ENCODE measurements at places on chromosomes 5 and 9.

- no peak for DNase-seq
Measured at GRCh38 chr5:35134278-35135030, 86.7 kb upstream of the AGXT2 start.

GRCh38 chr9:131436376-131436775, 42.5 kb downstream of the PRRC2B start:
- DNase-seq = no peak

DNA sequence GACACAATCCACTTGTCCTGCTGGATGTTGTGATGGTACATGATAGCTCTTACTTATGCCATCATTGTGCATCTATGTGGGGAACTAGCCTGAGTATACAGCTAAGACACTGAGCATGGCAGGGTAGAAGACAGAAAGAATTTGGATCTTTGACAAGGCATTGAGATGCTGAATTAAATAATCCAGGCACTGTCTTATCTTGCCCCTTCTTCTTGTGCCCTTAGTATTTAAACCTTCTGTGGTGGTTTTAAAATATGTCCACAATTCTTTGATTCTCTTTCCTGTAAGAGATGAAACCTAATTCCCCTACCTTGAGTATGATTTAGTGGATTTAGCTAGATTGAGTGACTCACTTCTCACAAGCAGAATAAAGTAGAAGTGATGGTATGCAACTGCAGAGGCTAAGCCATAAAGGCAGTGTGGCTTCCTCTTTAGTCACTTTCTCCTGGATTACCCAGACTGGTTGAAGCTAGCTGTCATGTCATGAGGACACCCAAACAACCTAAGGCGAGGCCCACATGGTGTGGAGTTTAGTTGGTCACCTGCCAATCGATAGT, 174.0 kb upstream of the NREP start:
- no peak for DNase-seq

- no peak for DNase-seq
Measured at GRCh38 chr9:84897362-84898094, 228.0 kb downstream of the NTRK2 start.

- DNase-seq = no peak
Measured at GRCh38 chr5:76804266-76804665, 14.6 kb upstream of the F2RL1 start.

- DNase-seq = no peak
Measured at GRCh38 chr5:60851626-60852025, 7.6 kb upstream of the ELOVL7 start.

DNA sequence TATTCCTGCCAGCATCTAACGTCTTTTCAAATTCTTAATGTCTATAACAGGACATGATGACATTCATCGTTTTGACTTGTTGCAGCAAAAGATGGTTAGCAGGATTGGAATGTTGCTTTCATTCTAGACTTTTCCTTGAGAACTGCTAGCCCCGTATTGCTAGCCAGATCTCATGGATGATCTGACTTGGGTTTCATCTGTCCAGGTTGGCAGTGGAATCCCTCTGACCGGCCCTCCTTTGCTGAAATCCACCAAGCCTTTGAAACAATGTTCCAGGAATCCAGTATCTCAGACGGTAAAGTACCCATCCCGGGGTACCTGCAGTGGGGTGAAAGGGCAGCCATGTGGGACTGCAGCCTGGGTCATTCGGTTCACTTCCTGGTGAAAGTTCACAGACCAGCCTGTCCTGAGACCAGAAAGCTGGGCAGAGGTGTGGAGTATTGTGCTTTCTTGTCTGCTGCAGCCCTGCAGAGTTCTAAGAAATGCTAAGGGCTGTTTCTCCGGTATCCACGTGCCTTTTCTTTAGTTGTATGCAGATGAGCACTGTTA, 16.7 kb downstream of the QRFP start:
- DNase-seq = no peak

DNA sequence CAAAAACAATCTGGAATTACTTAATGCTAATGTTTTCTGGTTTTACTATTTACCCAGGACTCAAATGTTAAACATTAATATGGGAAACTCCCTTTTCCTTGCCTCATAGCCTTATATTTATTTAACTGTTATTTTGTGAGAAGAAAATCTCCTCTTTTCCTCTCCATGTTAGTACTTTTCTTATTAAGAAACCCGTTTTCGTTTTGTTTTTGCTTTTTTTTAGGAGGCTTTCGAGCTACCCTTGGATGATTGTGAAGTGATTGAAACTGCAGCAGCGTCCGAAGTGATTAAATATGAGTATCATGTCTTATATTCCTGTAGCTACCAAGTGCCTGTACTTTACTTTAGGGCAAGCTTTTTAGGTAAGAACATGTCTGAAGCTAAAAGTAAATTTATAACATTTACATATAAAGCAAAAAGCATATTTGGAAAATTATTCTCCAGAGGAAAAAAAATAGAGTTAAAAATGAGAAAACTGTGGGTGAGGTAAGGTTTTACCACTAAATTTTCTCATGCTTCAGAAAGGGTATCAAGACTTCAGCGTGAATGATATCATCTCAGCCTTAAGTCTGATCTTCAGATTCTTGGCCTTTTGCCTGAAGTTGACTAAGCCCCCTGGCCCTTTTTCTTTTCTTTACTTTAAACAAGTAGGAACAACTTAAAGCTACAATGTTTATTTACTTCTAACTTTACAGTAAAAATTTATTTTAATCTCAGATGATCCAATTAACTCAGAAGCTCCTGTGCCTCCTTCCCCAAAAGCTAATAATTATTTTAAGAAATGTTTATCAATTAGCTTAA, 113.8 kb downstream of the RPS23 start:
- DNase-seq = no peak

GRCh38 chr5:157543825-157544622, 31.6 kb downstream of the ADAM19 start:
- DNase-seq = no peak

DNA sequence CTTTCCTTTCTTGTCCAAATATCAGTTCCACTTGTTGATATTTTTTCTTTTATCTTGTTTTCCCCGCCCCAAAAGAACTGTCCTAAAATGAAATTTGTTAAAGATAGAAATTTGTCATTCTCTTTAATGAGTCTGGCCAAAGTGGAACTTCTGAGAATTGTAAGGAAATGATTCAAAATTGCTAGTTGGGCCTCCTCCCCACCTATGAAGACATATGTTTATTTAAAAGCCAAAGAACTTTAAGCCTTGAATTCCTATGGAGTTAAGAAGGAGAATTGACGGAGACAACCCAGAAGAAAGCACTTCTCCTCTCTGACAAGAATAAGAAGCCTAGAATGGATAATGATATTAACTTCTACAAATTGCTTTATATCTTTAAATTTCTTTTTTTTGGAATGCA, 59.1 kb upstream of the ALDH1A1 start:
- DNase-seq = no peak

- DNase-seq = no peak
Measured at GRCh38 chr5:151595411-151595826, 4.3 kb upstream of the FAT2 start.

DNA sequence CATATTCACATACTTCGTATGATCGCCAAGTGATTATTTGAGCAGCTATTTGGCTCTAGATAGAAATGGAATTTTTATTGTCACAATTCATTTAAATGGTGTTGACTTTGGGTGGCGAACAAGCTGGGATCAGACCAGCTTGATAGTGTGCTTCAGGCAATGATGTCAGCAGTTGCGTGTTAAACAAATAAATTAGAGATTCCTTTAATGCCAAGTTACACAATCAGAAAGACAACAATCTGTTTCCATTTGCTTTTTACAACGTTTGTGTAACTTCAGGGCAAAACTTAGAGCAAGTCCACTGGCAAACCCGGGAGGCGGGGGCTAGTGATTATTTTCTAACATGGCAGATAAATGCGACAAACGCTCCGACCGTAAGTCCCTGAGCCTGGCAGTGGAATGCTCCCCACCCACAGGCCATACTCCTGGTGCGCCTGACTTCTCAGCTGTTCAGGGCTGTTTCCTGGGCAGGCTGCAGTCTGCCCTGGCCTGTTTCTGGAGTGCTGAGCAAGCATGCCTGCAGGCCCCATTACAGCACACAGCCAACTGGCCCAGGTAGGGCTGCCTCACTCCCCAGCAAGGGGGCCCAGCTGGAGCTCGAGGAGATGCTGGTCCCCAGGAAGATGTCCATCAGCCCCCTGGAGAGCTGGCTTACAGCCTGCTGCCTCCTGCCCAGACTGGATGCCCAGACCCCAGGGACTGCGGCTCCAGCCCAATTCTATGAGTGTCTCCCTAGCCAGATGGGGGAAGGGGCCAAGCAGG, 88.7 kb downstream of the BASP1 start:
- no peak for DNase-seq

DNA sequence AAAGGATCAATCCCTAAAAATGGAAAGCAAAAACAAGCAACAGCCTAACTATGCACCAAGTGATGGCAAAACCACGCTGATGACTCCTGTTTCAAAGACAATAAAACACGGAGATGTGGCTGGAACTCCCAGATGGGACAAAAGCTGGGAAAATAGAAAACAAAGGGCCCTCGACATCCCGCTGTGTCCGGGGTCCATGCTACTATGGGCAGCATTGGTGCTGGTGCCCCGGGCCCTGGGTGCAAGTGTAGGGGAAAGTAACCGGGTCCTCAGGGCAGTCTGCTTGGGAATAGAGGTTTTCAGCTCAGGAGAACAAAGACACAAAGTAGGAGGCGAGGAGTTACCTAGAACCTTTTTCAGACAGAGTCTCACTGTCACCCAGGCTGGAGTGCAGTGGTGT, 46.1 kb downstream of the MRPL36 start:
- DNase-seq = no peak

- DNase-seq = no peak
Measured at GRCh38 chr5:66993448-66993847, 203.2 kb downstream of the CD180 start.

GRCh38 chr5:125450771-125451170, 704.3 kb upstream of the ZNF608 start:
- no peak for DNase-seq

- DNase-seq = no peak
Measured at GRCh38 chr9:22813529-22813928, 366.9 kb downstream of the DMRTA1 start.

DNA sequence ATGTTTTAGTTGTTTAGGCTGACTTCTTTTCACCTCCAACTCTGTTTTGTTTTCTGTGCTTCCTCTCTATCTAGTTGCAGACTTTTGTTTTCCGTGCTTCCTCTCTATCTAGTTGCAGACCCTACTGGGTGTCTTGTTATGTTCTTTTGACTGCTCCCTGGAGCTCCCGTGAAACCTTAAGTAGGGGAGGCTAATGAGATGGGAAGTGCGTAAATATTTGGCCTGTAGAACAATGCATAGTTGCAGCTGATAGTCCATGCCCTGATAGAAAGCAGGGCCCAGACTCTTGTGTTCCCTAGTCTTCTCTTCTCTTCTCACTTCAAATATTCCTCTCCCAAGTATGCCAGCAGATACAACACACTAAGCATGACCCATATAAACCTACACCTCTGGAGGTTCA, 757.0 kb downstream of the BRINP1 start:
- no peak for DNase-seq

DNA sequence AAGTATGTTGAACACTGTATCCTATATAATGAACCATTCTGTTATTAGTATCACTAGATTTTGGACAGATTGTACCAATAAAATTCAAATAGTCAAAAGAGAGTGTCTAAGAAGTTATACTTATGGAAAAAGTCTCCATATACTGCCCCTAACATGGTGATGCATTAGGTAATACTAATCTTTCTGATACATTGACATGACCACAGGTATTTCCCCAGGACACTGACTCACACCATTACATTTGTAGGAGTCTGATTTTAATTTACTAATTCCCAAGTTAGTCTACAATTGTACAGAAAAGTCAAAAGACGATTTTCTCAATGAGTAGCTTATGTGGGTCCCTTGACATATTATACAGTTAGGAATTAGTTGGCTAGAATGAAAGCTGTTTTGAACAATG, 593.8 kb downstream of the ISL1 start:
- DNase-seq = no peak

GRCh38 chr9:114037961-114038723, 40.0 kb downstream of the AMBP start:
- DNase-seq = no peak

DNA sequence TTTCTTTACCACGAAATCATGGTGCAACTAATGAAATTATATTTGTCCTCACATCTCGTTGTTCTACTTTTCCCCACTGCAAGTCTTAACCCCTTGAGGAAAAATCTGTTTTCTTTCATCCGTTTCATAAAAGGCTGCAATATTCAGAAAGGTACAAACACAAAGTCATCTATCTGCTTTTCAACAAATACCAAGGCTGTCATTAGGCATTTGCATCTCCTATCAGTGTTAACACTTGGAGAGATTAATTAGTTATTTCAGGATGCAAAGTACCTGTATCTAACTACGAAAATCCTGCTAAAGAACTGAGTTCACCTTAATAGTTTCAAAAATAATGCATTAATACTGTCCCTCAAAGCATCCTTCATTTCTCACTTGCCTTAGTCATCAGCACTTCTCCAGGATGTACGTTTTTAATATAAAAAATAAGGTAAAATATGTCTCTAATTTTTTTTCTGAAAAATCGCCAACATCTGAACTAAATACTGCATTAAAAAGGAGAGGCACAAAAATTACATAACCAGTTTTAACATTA, 1.8 kb downstream of the ARRDC3 start:
- no peak for DNase-seq

DNA sequence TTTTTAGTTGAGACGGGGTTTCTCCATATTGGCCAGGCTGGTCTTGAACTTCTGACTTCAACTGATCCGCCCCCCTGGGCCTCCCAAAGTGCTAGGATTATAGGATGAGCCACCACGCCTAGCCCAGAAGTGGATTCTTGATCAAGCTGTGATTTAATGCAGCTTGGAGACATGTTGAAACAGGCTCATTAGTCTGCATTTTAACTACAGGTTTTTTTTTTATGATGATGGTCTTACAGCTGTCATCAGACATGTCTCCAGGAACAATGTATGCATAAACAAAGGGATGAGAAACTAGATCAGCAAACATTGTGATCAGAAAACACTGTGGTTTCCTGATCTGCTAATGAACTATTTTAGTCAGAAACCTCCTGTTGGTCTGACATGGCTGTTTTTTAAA, 30.0 kb upstream of the PLPP1 start:
- no peak for DNase-seq

GRCh38 chr9:85224729-85225128, 517.0 kb downstream of the AGTPBP1 start:
- no peak for DNase-seq

- DNase-seq = no peak
Measured at GRCh38 chr9:90818279-90818678, 16.7 kb downstream of the SYK start.

DNA sequence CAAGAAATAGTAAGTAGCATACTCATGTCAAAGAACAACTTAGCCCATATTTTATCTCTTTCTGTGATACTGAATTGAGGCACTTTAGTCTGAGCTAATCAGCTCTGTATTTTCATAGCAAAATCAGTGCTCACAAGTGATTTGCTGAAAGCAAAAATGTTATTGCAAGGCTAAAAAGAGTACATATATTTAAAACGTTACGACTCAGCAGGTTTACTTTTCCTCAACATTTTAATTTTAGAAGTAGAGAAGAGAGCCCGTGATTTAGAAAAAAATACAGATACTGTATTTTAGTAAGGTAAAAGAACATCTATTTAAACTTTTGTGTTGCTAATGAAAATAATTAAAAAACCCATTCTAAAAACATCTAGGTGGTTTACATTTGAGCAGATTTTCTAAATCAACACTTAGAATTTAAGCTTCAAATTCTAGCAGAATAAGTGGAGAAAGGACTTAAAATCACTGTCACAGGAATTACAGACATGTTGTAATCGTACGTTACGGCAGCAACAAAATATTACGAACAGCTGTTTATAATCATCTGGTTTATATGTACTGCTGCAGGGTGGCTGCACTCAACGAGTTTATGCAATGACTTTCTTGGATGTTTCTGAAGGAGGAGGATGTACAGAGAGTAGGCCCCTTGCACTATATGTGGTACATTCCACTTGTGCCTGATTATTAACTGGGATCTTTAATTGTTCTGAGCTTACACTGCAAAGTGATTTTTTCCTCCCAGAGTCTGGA, 20.1 kb downstream of the SREK1 start:
- no peak for DNase-seq

Data from stimulated activated CD4-positive, alpha-beta T cell treated with anti-CD3 and anti-CD28 coated beads, Interleukin-4, amount 100 ng/mL, for 48 hours (primary cell).